ENCODE measurements at places on chromosomes 4 and X.

GRCh38 chr4:26884486-26884988, 23.9 kb downstream of the STIM2 start:
- no peak for DNase-seq

- DNase-seq, result no peak
Observed at GRCh38 chr4:103449296-103450023, 251.3 kb upstream of the CENPE start.

DNA sequence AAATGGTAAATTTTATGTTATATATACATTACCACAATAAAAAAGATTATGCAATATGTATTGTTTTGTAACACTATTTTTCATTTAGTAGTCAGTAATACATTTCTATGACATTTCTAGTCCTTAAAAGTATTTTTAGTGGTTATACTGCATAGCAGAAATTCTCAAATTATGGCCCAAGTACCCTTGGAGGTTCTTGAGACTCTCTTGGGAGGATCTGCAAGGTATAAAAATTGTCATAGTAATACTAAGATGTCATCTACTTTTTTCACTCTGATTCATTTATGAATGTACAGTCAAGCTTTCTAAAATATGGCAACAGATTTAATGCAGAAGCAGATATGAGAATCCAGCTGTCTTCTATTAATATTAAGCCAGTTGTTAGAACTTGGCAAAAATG, 138.6 kb upstream of the NAP1L5 start:
- DNase-seq, result no peak

- DNase-seq, result no peak
Observed at GRCh38 chr4:41427306-41427882, 110.6 kb upstream of the LIMCH1 start.
